ENCODE measurements at places on chromosomes 1 and 21. TPM values are rescaled to one million over a fixed set of nuclear protein-coding genes. Genes with fewer than 3 reads are reported as not detected.

ELAVL4 gene
- not detected for total RNA-seq

LIX1L gene
- total RNA-seq: 18.3 TPM

F5 gene
- not detected for total RNA-seq

DMRTA2 gene
- not detected for total RNA-seq

APCS gene
- not detected for total RNA-seq

SYT14 gene
- total RNA-seq: 1.4 TPM

SERPINC1 gene
- total RNA-seq: not detected

MT1HL1 gene
- not detected for total RNA-seq

RAB42 gene
- 0.83 TPM for total RNA-seq

SLAMF9 gene
- total RNA-seq: 0.28 TPM

GJA4 gene
- not detected for total RNA-seq

ANKRD35 gene
- 1.1 TPM for total RNA-seq

ANKRD34A gene
- total RNA-seq: 0.56 TPM

MR1 gene
- 5.0 TPM for total RNA-seq

OR2T11 gene
- not detected for total RNA-seq

CLK2 gene
- total RNA-seq: 19.2 TPM

FCGR3B gene
- total RNA-seq: not detected

KCNA10 gene
- total RNA-seq: not detected

PTPRC gene
- total RNA-seq: not detected

UBXN10 gene
- total RNA-seq: not detected

MSH4 gene
- under 0.01 TPM for total RNA-seq

GBP6 gene
- not detected for total RNA-seq

INPP5B gene
- total RNA-seq: 20.4 TPM

TGFBR3 gene
- total RNA-seq: 8.3 TPM

TNFRSF8 gene
- total RNA-seq: under 0.01 TPM

C8A gene
- total RNA-seq: not detected

RGS2 gene
- 25.0 TPM for total RNA-seq

OPTC gene
- not detected for total RNA-seq

AMIGO1 gene
- total RNA-seq: 1.6 TPM

SYTL1 gene
- 0.18 TPM for total RNA-seq
